Stimulated activated CD8-positive, alpha-beta memory T cell treated with anti-CD3 and anti-CD28 coated beads, Interleukin-12 subunit alpha, Interleukin-12 subunit beta, amount 100 ng/mL, for 4 hours (primary cell): ENCODE measurements at places on chromosomes 3 and 15.

- no peak for DNase-seq
Measured at GRCh38 chr3:149571381-149571780, 86.4 kb downstream of the WWTR1 start.

DNA sequence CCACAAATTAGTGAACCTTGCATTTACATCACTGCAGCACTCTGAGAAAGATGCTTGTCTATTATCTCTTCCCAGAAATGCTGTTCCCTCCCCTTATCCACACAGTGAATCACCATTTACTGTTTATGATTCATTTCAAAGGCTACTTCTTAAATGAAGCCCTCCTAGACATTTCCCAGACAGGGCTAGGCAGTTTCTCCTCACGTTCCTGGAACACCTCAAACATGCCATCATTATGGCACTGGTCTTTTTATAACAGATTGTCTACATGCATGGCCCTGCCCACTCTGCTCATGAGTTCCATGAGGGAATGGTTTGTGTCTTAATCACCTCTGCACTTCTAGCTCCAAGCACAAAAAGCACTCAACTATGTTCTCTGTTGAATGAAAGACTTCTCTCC is 32.2 kb upstream of the TM2D3 start:
- no peak for DNase-seq

- DNase-seq, result no peak
Measured at GRCh38 chr3:28268989-28269388, 27.6 kb downstream of the CMC1 start.

DNA sequence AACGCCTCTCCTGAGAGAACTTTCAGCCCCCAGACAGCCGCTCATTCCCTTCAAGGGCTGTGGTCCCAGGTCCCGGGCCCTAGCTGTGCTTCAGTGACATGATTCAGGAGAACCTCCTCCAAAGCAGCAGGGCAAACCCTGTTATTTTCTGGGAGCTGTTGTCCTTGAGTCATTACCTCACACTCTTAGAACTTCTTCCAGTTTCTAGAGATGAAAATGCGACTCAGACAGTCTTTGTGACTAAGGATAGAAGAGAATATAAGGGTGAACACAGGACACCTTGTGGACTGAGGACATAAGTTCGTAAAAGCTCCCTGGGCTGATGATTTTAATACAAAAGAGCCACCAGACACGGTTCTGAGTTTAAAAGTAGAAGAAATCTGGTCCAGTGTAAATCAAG is 203.8 kb downstream of the RORA start:
- no peak for DNase-seq

GRCh38 chr3:112048911-112049310 is 14.4 kb downstream of the TMPRSS7 start:
- DNase-seq, result no peak
